ENCODE measurements at places on chromosomes 2 and 18. TPM values are rescaled to one million over a fixed set of nuclear protein-coding genes. Genes with fewer than 3 reads are reported as not detected.

DNA sequence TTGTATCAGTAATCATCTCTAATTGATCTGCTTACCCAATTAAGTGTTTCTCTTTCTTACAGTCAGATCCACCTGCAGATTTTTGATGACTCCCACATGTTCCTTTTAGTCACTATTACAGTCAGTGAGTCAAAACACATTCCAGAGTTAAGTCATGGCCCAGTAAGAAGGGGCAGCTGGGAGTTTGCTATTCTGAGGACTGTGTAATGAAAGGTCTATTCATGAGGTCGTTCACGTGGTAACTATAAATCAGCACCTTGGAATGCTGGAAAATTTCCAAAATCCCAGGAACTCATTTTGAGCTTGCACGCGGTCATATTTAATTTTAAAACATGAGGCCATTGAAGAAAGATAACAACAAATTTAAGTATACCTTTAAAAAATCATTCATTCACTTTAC lies 252.5 kb downstream of the XIRP2 start:
- no peak overlapping the region for H3K4me3 ChIP-seq
- no peaks in the 10 kb centered on the region for H3K27me3 ChIP-seq
- H3K4me1 ChIP-seq, result no peaks in the 10 kb centered on the region
- peak overlapping the region; percentile 12 for H3K27ac ChIP-seq
- DNase-seq, result no peak
- H3K36me3 ChIP-seq, result no peaks in the 10 kb centered on the region

- no peaks in the 10 kb centered on the region for H3K27me3 ChIP-seq
- no peaks in the 10 kb centered on the region for H3K36me3 ChIP-seq
- H3K4me3 ChIP-seq, result no peak overlapping the region
- no peak for DNase-seq
- no peak overlapping the region for H3K27ac ChIP-seq
- H3K4me1 ChIP-seq, result no peaks in the 10 kb centered on the region
These were observed 12.7 kb downstream of the ANKRD44 start for GRCh38 chr2:197297772-197298318.

DNA sequence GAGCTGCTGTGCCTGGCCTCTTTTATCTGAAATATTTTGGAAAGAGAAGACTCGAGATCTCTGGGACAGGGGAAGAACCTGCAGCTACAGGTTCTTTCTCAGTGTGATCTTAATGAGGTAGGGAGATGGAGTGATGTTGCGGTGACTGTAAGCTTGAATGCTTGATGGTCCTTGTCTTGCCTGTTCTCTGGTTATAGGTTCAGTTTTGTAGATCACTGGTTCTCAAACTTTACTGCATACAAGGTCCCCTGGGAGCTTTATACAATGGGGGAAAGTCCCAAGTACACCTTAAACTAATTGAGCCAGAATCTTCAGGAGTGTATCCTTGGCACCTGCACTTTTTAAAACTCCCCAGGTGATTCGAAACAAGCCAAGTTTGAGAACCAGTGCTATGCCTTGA lies 136.7 kb upstream of the CXCR4 start:
- H3K4me3 ChIP-seq, result no peak overlapping the region
- H3K36me3 ChIP-seq, result no peaks in the 10 kb centered on the region
- H3K27ac ChIP-seq, result no peak overlapping the region
- no peaks in the 10 kb centered on the region for H3K4me1 ChIP-seq

The CDCA7 gene
- 0.28 TPM for total RNA-seq

DNA sequence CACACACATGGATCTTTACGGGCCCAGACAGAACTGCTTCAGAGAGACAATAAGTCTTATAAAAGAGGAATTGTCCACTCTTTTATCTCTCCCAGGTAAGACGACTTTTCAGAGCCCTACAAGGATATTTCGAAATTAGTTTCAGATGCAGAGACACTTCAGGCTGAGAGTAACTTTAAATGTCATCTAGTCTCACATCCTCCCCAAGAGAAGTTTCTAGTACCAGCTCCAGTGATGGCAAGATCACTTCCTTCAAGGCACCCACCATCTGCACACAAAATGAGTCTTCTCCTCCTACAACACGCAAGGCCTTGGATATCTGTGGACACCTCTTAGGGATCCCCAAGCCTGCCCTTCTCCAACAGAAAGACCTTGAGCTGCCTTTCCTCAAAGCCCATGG lies 39.0 kb upstream of the KLHL29 start:
- H3K36me3 ChIP-seq, result no peaks in the 10 kb centered on the region
- DNase-seq, result no peak
- no peak overlapping the region for H3K4me3 ChIP-seq
- H3K27me3 ChIP-seq, result no peaks in the 10 kb centered on the region
- H3K4me1 ChIP-seq, result no peaks in the 10 kb centered on the region
- no peak overlapping the region for H3K27ac ChIP-seq

DNA sequence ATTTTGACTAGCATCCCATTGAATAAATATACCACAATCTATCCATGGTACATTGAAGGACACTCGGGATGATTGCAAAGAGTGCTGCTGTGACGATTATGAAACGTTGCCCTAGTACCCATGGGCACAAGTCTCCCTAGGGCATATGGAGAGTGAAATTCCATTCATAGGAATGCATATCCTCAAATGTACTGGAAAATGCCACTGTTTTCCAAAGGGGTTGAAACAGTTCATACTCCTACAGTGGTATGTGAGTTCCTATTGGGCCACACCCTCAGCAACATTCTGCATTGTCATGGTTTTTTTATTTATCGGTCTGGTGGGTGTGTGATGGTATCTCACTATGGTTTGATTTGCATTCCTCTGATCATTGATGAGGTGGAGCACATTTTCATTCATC lies 130.6 kb downstream of the TWIST2 start:
- no peaks in the 10 kb centered on the region for H3K36me3 ChIP-seq
- no peak overlapping the region for H3K27ac ChIP-seq
- no peaks in the 10 kb centered on the region for H3K27me3 ChIP-seq
- no peak overlapping the region for H3K4me3 ChIP-seq
- H3K4me1 ChIP-seq, result no peaks in the 10 kb centered on the region

Data from pancreas (tissue), 10 donors.